GM19239 (cell line): ENCODE measurements at places on chromosomes 3 and 15.

- DNase-seq: no peak
These were observed 159.1 kb upstream of the NANOGP8 start for GRCh38 chr15:35244227-35244626.

GRCh38 chr3:99505200-99505599 lies 133.2 kb upstream of the COL8A1 start:
- no peak for DNase-seq

- DNase-seq: no peak
These were observed 12.1 kb upstream of the SIAH2 start for GRCh38 chr3:150775001-150775599.

DNA sequence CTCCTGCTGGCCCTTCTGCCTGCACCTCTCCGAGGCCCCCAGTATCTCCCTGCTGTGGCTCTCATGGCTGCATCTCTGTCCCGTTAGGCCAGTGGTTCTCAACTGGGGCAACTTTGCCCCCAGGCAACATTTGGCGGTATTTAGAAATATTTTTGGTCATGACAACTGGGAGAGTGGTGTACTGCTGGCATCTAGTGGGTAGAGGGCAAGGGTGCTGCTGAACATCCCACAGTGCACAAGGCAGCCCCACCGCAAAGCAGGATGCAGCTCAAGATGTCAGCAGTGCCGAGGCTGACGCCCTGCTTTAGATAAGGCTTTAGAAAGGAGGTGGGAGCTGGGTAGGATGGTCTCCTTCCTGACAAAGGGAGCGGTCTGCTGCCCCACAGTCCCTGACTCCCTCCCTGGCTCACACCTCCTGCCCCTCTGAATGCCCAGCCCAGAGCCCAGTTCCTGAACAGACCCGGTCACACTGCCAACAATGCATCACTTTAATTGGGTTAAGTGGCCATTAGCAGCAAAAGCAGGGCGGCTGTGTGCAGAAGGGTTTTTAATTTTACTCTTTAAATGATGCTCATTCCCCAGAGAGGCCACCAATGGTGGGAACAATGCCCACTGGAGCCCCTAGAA lies 68.8 kb upstream of the TMEM115 start:
- no peak for DNase-seq

- DNase-seq: no peak
These were observed 214.7 kb downstream of the SHQ1 start for GRCh38 chr3:72633534-72633933.

DNA sequence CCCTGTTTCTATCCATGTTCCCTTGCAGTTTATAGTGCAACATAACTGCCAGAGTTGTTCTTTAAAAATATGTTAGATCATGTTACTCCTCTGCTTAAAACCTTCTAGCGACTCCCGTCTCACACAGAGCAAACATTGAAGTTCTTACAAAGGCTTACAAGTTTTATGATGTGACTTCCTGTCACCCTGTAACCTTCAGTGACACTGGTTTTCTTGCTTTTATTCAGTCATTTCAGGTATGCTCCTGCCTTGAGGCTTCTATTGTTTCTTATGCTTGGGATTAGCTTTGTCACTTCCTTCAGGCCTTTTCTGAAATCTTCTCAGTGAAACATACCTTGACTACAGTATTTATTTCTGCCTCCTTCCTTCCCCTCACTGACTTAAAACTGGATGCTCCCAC lies 252.1 kb downstream of the DOCK3 start:
- DNase-seq: no peak

- no peak for DNase-seq
These were observed 268.6 kb upstream of the MEIS2 start for GRCh38 chr15:37368961-37369360.

- no peak for DNase-seq
These were observed 43.2 kb upstream of the PLXNA1 start for GRCh38 chr3:126939733-126940132.

DNA sequence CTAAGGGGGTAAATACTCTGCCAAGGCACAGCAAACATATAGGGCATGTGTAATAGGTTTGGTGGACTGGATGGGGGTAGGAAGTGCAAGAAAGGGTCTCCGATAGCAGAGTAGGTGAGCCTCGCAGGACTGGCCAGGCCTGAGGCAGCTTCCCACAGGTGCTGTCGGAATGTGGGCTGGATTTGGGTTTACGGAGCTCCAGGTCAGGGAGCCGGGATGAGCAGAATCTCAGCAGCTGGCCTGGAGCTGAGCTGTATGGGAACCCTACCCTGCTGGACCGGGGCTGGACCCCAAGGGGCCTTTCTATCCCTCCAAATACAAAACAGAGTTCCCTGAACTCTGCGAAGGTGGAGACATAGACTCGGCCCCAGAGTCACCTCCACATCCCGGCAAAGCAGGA lies 15.0 kb downstream of the KLF15 start:
- no peak for DNase-seq

- DNase-seq: no peak
These were observed 27.3 kb upstream of the ST3GAL6 start for GRCh38 chr3:98735761-98736269.

DNA sequence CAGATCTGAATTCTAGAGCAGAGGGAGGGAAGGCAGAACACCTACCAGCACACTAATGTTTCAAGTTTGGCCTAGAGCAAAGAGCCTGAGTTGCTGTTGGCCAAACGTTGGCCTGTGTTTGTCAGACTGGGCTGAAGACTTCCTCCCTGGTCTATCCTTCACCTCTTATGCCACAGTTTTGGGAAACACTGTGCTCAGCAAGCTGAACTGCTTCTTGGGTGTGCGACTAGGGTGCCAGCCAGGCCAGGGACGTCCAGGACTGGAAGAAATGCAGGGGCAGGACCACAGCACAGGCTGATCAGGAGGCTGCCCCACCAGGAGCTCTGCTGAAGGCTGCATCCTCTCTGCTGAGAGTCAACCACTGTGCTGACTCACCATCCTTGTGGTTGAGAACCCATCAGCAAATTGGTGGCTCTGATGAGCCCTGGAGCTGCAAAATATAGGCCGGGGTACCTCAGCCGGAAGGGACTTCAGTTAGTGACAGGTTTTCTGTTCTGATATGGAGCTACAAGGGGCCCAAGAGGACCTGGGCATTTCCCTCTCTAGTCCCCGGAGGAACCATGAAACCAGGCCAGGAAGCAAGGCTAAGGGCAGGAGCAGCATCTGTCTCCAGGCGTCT lies 131.6 kb upstream of the RASGRP1 start:
- no peak for DNase-seq

GRCh38 chr3:143001034-143001368 lies 369 bp upstream of the U2SURP start:
- DNase-seq: peak; percentile 52

- DNase-seq: no peak
These were observed 24.3 kb downstream of the VIPR1 start for GRCh38 chr3:42526616-42527367.

DNA sequence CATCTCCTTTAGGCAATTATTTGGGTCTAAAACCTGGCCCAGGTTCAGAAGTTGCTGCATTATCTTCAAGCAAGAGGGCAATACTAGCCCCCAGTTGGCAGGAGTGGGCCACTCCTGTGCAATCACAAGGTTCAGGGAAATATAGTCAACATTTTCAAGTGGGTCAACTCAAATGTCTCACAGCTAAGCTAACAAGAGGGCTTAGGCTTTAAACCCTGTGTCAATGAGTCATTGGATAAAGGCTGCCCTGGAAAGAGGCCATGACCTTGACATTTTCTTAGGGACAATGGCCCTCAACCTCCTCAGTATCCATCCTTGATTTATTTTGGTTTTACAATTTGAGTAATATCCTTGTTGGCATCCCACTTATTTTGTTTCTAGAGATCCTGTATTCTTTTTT lies 73.5 kb upstream of the DCP1A start:
- no peak for DNase-seq

GRCh38 chr3:25580534-25580933 lies 84.2 kb downstream of the TOP2B start:
- DNase-seq: no peak

DNA sequence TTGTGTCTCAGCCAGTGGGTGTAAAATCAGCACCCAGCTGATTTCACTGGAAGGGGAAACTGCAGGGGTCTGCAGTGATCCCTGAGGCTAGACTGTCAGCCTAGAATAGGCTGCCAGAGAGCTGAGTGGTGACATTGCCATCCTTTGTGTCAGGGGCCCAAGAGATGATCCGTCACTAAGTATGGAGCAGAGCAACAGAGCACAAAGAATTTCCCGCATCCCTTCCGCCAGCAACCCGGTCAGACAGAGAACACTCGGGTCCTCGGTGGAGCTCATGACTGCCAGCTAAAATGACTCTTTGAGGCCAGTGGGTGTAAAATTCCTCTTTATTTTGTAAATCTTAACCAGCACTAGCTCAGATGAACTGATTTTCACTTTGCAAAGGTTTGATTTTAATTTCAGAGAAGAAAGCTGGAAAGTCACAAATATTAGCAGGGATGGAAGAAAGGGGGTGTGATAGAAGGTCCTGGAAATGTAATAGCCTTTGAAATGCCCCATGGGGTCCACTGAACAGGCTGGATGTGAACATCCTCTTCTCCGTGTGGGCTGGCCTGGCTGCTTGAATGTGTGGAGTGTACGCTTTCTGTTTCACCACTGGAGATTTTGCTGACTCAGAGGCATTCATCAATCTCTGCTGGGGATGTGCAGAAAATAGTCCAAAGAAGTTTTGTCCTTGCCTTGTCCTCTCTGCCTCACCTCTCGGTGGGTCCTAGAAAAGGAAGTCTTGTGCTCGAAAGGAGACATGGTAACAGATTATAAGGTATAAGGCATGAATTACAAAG lies 138.8 kb downstream of the SV2B start:
- no peak for DNase-seq

DNA sequence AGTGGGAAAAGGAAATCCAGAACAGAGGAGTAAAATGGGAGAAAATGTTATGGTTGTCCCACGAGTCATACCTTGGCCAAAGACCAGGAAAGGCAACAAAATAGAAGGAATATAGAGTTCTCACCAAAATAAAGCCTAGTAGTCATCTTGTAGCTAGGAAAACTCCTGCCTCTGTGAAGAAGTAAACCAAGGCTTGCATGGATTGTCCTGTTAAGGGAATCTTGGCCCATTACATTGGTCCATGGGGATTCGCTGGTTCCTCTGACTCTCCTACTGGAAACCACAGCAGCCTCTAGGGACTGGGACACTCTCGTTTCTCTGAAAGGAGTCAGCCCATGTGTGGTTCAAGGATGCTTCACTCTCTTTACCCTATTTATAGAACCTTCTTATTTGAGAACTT lies 62.9 kb upstream of the FNDC3B start:
- DNase-seq: no peak

GRCh38 chr3:102098130-102098885 lies 249.0 kb downstream of the NFKBIZ start:
- DNase-seq: no peak

DNA sequence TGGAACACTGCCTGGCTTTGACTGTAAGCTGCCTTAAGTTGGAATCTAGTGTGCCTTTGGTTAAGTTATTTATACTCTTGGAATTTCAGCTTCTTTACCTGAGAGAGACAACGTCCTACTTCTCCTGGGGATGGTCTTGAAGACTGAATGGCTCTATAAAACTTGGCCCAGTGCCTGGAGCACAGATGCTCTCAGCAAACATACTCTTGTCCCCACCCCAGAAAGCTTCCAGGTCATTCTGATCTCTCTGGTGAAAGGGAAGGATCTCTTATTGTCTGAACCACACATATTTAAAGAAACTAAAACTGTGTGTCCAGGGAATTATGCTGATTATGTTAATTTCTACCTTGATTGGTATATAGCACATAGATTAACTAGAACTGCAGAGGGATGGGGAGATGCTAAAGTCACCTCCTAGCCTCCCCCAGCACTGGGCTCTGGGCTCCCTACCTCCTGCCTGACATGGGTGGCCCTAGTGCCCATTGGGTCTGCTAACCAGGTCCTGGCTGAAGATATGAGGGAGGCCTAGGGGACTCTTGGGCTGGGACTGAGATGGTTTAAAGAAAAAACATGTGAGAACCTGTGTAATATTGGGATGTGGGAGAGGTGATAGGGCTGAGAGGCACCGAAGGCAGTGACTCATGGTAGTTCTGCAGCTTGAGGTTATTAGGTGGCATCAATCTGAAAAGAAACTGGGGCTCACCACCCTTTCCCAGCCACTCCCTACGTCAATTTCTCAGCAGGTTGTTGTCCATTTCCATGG lies 171.0 kb downstream of the RPLP1 start:
- DNase-seq: no peak

DNA sequence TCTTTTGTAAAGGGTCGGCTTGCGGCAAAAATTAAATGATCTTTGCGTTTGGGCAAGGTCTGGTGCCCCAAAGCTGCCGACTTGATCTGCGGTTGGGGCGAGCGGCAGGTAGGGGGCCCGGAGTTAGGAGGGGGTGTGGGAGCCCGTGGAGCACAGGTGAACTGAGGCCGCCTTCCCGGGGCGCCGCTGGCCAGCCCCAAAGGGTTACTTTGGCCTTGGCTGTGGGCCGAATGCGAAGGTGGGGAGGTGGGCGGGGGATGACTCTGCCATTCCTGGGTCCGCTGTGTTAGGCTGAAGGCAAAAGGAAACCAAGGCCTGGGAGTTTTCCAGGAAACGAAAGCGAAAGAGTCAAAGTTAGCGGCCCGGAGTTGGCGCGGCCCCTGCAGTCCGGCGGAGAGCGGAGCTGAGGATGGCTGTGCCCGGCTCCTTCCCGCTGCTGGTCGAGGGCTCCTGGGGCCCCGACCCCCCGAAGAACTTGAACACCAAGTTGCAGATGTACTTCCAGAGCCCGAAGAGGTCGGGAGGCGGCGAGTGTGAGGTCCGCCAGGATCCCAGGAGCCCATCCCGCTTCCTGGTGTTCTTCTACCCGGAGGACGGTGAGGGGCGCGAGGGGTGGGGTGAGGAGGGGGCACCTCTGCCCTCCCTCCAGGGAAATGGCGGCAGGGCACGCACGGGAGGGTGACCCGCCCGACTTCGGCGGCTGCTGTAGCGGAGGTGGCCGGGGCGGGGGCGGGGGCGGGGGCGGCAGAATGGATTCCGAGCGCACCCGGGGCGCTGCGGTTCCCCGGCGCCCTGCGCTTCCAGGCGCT lies at the start of gene PARP14:
Gene PARP14 (plus strand): TSS at position 365 of the 809 bp plus-strand sequence. CDS start 45 bp downstream, at position 410.
- DNase-seq: peak; percentile 35

GRCh38 chr3:193553586-193553985 lies 1.1 kb downstream of the ATP13A4 start:
- DNase-seq: no peak

GRCh38 chr15:56608993-56609392 lies 124.3 kb downstream of the ZNF280D start:
- no peak for DNase-seq

DNA sequence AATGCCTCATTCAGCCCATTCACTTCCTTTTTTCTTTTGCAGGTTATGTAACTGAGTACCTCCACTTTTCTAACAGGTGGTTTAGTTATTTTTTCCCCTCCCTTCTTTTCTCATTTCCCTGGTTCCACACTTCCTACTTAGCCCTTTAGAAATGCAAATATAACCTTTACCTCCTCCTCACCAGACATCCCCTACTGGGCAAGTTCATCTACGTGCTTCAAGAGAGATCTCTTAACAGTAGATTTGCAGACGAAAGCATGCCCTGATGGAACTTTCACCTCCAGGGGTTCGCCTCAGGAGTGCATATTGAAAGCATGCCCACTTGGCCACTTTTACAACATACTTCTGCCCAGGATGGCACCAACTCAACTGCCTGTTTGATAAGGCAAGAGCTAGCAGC lies 314.1 kb upstream of the LRRC3B start:
- DNase-seq: no peak

- no peak for DNase-seq
These were observed 6.6 kb downstream of the DIPK2A start for GRCh38 chr3:143978263-143978631.
